ENCODE measurements at places on chromosomes 1 and 21.

GRCh38 chr1:86110451-86111129 lies 46.0 kb downstream of the COL24A1 start:
- H3K36me3 ChIP-seq, result no peaks in the 10 kb centered on the region
- no peak overlapping the region for H3K4me3 ChIP-seq
- no peak overlapping the region for H3K27ac ChIP-seq
- no peaks in the 10 kb centered on the region for H3K27me3 ChIP-seq

DNA sequence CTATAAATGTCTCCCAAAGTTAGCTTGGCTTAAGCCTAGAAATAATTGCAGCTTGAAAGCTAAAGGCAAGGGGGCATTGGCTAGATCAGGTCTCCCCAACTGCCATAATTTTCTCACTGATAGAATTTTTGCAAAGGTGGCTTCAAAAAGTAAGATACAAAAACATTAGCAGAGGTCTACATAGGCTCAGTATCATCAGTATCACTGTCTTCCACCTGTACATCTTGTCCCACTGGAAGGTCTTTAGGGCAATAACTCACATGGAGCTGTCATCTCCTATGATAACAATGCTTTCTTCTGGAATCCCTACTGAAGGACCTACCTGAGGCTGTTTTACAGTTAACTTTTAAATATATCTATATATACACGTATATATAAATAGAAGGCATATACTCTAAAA lies 14.9 kb downstream of the OSBPL9 start:
- H3K27ac ChIP-seq, result no peak overlapping the region
- no peak overlapping the region for H3K4me3 ChIP-seq
- DNase-seq, result no peak
- no peaks in the 10 kb centered on the region for H3K27me3 ChIP-seq
- H3K36me3 ChIP-seq, result no peaks in the 10 kb centered on the region

GRCh38 chr1:53685272-53686051 lies 53.5 kb downstream of the GLIS1 start:
- no peaks in the 10 kb centered on the region for H3K36me3 ChIP-seq
- peaks cover 3% of the 10 kb centered on the region for H3K4me1 ChIP-seq
- H3K4me3 ChIP-seq, result no peak overlapping the region
- no peak for DNase-seq

GRCh38 chr1:246613096-246613758 lies 47.0 kb downstream of the CNST start:
- H3K4me3 ChIP-seq, result no peak overlapping the region
- H3K27ac ChIP-seq, result no peak overlapping the region
- no peaks in the 10 kb centered on the region for H3K27me3 ChIP-seq
- H3K36me3 ChIP-seq, result no peaks in the 10 kb centered on the region

DNA sequence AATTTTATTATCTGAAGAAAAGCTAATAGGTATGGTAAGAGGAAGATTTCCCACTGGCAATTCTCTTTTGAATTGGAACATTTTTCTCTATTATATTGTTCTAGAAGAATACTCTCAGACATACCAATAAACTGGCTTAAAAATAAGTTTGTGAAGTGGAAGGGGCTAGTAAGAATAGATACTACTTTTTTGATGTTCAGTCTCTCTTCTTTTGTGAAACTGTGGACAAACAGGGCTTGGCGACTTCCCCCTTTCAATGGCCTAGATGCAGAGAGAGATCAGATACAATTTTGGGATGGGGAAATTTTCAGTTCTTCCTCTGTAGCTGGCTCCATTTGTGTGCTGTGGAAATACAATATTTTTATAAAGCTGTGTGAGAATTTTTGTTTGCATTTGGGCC lies 2.5 kb downstream of the PBX1 start:
- peak overlapping the region; percentile 88 for H3K27ac ChIP-seq
- H3K4me1 ChIP-seq, result peaks cover 13% of the 10 kb centered on the region
- no peak for DNase-seq
- no peaks in the 10 kb centered on the region for H3K27me3 ChIP-seq
- H3K4me3 ChIP-seq, result peak overlapping the region; percentile 75

DNA sequence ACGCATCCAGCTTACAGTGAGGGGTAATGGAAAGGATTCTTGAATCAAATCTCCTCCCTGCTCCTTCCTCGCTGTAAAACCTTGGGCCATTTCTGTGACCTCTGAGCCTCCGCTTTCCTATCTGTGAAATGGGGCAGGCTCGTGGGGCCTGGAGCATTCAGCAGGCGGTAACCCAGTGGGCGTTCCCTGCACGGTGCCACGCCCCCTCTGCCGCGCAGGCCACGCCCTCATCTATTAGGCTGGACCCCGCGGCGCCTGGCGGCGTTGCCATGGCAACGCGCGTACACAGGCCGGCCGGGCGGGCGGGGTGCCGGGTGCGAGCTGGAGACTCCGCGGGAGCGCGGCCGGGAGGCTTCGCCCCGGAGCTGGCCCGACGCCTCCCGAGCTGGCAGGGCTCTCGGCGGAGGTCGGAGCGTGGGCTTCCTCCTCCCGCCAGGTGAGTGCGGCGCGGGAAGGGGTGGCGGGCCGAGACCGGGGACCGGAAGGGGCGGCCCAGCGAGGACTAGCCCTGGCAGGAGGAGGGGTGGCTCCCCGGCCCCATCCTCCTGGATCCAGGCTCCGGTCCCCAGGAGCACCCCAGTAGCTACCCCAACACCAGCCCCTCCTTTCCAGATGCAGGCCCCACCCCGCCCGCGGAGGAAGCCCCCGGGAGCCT lies at the start of gene FHAD1:
FHAD1 (plus strand) TSS at position 264 of the 655 bp plus-strand sequence. CDS start 4,562 bp downstream, outside the sequence.
- H3K36me3 ChIP-seq, result no peaks in the 10 kb centered on the region
- peaks cover 14% of the 10 kb centered on the region for H3K4me1 ChIP-seq
- no peak within 1 kb of the TSS for H3K27ac ChIP-seq
- peak within 1 kb of the TSS; percentile 19 for H3K4me3 ChIP-seq

DNA sequence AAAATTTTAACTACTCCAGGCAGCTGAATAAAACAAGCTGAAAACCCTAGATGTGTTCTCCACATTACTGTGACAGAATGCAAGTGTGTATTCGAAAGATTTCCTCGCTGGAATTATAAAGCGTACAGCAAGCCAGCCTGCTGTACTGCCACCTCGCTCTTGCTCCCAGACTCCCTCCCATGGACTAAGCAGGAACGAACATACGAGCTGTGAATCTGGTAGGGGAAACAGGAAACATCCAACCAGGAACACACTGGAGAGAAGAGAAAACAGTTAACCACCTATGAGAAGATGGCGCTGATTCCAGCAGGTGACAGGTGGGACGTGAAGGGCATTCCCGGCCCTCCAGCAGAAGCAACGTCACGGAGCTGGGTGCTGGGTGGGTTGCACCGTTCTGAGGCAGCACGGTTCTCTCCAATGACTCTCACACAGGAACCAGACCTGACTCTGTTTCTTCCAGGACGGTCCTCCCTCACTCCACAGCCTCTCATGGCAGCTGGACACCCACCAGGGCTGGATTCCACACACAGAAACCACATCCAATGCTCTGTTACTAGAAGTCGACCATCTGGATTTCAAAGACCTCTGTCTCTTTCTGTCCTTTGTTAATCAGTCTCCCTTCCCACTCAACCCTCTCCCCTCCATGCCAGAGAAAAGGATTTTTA lies 219.2 kb downstream of the RERE start:
- H3K27ac ChIP-seq, result no peak overlapping the region
- H3K27me3 ChIP-seq, result no peaks in the 10 kb centered on the region
- no peaks in the 10 kb centered on the region for H3K36me3 ChIP-seq
- H3K4me1 ChIP-seq, result peaks cover 21% of the 10 kb centered on the region
- no peak for DNase-seq

DNA sequence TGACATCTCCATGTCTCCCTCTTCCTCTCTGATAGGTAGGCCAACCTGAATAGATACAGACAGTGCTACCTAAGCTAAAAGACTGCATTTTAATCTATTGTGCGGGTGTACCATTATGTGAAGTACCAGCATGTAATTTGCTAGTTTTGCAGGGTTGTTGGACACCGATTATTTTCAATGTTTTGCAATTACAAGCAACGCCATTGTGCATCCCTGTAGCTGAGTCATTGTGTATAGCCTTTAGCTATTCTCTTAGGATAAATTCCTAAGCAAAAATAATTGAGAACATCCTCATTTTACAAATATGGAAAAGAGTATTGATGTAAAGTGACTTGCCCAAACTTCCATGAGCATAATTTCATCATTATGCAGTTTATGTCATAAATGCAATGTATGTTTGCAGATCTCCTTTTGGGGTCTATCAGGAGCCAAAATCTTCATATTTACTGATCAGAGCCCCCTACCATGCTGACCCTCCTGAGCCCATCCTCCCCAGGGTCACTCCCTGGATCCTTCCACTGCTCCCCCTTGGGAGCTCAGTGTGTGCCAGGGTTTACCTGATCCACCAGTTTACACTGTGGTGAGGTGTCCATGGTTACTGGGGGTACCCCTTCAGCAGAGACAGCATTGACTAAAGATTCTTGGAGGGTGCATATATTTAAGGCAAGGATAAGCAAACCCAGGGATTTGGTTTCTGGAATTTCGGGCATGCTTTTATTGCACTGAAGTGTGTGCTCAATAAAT lies 80.6 kb downstream of the CCDC185 start:
- H3K27ac ChIP-seq, result no peak overlapping the region
- H3K4me3 ChIP-seq, result no peak overlapping the region
- H3K36me3 ChIP-seq, result no peaks in the 10 kb centered on the region

- no peak overlapping the region for H3K27ac ChIP-seq
- no peaks in the 10 kb centered on the region for H3K27me3 ChIP-seq
- H3K36me3 ChIP-seq, result no peaks in the 10 kb centered on the region
- no peak overlapping the region for H3K4me3 ChIP-seq
- H3K4me1 ChIP-seq, result no peaks in the 10 kb centered on the region
- DNase-seq, result no peak
Observed at GRCh38 chr1:78570539-78570938, 49.7 kb upstream of the IFI44L start.

- H3K36me3 ChIP-seq, result no peaks in the 10 kb centered on the region
- no peaks in the 10 kb centered on the region for H3K27me3 ChIP-seq
- peak overlapping the region; percentile 82 for H3K4me3 ChIP-seq
- H3K27ac ChIP-seq, result peak overlapping the region; percentile 52
Observed at GRCh38 chr1:156600733-156601121, 552 bp downstream of the GPATCH4 start.

- no peaks in the 10 kb centered on the region for H3K4me1 ChIP-seq
- H3K36me3 ChIP-seq, result peaks cover 8% of the 10 kb centered on the region
- no peak overlapping the region for H3K4me3 ChIP-seq
- H3K27ac ChIP-seq, result no peak overlapping the region
- no peak for DNase-seq
- no peaks in the 10 kb centered on the region for H3K27me3 ChIP-seq
Observed at GRCh38 chr1:147201276-147201675, 23.9 kb downstream of the FMO5 start.

DNA sequence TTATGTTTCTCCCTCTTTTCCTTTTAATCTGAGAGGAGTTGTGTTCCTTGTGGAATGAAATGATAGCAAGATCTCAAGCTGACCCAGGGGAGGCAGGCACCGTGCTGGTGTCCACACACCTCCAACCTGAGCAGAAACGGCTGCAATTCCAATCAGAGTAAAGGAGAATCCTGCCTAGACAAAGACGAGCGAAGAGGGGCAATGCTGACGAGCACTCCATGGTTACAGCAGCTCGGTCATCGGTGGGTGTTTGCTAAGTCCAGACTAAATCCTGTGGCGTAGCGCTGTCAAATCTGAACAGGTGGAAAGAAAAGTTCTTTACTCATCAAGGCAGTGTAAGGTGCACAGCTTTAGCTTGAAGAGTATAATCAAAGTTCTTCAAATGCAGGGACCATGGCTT lies 74.8 kb downstream of the PLD5 start:
- no peaks in the 10 kb centered on the region for H3K4me1 ChIP-seq
- H3K4me3 ChIP-seq, result no peak overlapping the region
- H3K27me3 ChIP-seq, result no peaks in the 10 kb centered on the region
- no peak for DNase-seq
- no peaks in the 10 kb centered on the region for H3K36me3 ChIP-seq

DNA sequence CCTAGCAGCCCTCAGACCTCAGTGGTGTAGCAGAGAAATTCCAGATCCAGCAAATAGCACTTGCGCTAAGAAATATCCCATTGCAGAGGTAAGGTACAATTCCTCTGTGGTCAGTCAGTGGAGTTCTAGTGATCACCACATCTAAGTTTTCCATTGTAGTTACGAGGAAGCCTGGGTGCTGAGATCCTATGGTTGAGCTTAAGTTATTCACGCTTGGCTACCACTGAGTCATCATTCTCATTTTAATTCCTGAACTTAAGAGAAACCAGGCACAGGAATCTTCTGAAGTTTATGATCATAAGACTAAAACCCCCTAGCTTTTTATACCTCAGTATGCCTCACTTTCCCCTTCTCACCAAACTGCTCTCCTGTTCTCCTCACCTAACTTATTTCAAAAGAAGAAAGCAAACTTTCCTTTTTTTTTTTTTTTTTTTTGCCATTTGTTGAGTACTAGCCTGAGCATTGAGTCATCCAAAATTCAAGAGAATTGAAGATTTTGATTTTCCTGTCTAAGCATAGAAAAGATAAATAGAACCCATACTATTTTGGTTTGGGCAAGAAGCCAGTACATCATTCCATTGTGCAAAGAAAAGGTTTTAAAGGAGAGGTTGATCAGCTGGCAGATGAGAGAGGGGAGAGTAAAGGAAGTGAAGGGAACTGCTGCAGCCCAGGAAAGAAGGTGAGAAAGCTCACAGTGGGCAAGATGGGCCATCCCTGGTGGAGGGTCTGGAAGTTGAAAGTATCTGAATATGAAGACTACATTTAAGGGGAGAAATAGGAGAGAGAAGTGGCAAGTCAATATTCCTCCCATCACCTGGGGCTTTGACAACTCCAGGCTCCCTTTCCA lies 39.9 kb downstream of the SERBP1 start:
- no peaks in the 10 kb centered on the region for H3K36me3 ChIP-seq
- no peaks in the 10 kb centered on the region for H3K27me3 ChIP-seq
- H3K4me3 ChIP-seq, result no peak overlapping the region
- no peak for DNase-seq
- H3K27ac ChIP-seq, result no peak overlapping the region

DNA sequence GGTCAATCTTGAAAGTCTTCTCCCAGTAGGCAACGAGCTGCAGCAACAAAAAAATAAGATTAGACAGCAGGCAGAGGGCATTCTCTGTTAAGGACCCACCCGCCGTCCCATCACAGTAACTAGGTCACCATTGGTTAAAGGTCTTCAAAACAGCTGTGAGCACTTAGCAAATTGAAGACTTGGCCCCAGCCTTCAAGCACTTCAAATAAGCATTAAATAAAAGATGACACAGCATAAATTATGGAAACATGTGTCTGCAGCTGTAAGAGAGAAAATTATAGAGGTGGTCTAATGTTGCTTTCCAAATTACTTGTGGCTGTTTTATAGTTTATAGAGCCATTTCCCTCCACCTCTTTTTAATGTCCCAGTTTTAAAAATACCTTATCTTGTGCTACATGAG lies 61.2 kb downstream of the VANGL1 start:
- no peaks in the 10 kb centered on the region for H3K27me3 ChIP-seq
- H3K4me3 ChIP-seq, result no peak overlapping the region
- DNase-seq, result no peak
- H3K36me3 ChIP-seq, result no peaks in the 10 kb centered on the region
- no peaks in the 10 kb centered on the region for H3K4me1 ChIP-seq
- H3K27ac ChIP-seq, result no peak overlapping the region

- no peaks in the 10 kb centered on the region for H3K27me3 ChIP-seq
- no peak overlapping the region for H3K4me3 ChIP-seq
- H3K27ac ChIP-seq, result no peak overlapping the region
- H3K4me1 ChIP-seq, result peaks cover 6% of the 10 kb centered on the region
- DNase-seq, result no peak
- H3K36me3 ChIP-seq, result no peaks in the 10 kb centered on the region
Observed at GRCh38 chr1:6435547-6435946, 11.0 kb downstream of the ESPN start.

- DNase-seq, result no peak
- H3K27me3 ChIP-seq, result no peaks in the 10 kb centered on the region
- no peaks in the 10 kb centered on the region for H3K36me3 ChIP-seq
- peak overlapping the region; percentile 6 for H3K4me3 ChIP-seq
Observed at GRCh38 chr1:44500181-44501046, 95.4 kb downstream of the RNF220 start.

GRCh38 chr1:24412408-24412807 lies 1.2 kb downstream of the STPG1 start:
- H3K4me3 ChIP-seq, result no peak overlapping the region
- no peak for DNase-seq
- H3K4me1 ChIP-seq, result peaks cover 30% of the 10 kb centered on the region
- H3K36me3 ChIP-seq, result no peaks in the 10 kb centered on the region
- no peak overlapping the region for H3K27ac ChIP-seq
